RWPE2 (cell line): ENCODE measurements at places on chromosomes 4 and X.

DNA sequence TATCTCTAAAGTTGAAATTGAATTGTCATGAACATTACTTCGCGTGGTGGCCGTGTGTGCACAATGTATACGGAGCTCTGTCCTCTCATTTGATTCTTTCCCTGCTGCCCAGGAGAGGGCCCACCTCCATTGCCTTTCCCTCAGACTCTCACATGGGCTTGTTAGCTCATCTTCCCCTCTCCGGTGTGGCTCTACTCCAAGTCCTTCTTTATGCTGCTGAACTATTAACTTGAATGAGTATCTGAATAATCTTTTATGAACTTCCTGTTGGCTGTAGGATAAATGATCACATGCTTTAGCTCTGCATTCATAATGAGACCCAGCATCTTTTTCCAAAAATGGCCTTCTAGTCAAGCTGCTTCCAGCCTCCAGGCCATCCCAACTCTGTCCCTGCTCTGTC lies 68.8 kb upstream of the CLNK start:
- no peak for DNase-seq

- no peak for DNase-seq
Measured at GRCh38 chr4:110998320-110998719, 375.4 kb upstream of the PITX2 start.

- no peak for DNase-seq
Measured at GRCh38 chr4:37770016-37770415, 56.5 kb upstream of the PGM2 start.

DNA sequence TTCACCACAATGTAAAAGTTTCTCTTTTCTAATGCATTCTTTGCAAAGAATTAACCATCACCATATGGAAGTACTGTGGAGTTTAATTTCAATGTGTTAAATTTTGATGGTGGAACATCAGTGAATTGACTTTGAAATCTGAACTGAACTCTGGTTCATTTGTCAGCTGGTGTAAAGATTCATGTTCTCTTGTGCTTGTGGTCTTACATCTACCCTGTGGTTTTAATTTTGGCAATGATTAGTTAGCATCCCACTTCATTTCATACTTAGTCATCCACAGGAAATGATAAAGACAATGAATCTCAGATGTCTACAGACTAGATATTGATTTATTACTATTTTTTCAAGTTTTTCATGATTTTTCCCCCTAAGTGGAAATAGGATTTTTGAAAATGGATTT lies 77.8 kb downstream of the GRID2 start:
- no peak for DNase-seq

- DNase-seq: no peak
Measured at GRCh38 chr4:66750273-66750672, 795.0 kb downstream of the CENPC start.

DNA sequence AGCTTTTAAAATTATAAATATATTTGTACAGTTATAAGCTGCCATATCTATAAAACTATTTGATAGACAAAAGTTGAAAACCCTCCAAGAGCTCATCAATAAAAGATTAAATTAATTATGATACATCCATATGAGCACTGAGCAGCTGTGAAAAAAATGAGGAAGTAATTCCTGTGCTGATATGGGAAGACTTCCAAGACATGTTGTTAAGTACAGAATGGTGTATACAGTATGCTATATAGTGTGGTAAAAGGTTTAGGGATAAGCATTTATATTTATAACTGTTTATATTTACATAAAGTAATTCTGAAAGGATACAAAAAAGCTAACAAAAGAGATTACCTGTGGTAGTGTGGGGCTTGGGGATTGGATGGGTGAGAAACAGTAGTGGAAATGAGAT lies 92.8 kb upstream of the BMP2K start:
- DNase-seq: no peak

GRCh38 chr4:183831683-183832082 lies 73.4 kb upstream of the STOX2 start:
- DNase-seq: no peak

- no peak for DNase-seq
Measured at GRCh38 chr4:40334591-40335524, at the start of gene CHRNA9. Gene CHRNA9 (plus strand): TSS chr4:40335333. CDS start chr4:40335468, 135 bp downstream.

DNA sequence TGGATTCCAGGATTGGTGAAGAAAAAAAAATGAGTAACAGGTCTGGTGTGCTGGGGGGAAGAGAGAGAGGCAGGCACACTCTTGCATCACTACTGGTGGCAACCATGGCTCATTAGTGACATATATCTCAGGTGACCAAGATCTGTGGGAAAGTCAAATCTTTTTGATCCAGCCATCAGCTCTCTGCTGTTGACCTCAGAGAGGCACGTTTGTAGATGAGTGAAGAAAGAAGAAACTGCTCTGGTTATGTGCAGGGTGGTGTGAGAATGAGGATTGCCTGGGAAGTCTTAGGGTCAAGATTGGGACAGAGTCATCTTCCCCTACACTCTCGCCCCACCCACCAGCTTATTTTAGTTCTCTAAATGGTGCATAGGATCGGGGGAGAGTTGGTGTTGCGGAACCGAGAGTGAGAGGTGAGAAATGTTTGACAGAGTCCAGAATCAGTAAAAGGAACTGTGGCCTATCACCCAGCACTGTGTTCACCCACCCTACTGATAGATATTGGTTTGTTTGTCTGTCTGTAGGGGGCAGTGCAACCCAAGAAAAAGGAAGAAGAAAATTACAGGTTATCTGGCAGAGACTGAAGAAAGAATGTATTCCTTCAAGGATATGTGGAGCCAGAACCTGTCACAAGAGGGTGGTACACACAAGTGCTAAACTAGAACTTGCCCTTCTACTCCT lies 21.9 kb downstream of the ARMCX6 start:
- DNase-seq: no peak

DNA sequence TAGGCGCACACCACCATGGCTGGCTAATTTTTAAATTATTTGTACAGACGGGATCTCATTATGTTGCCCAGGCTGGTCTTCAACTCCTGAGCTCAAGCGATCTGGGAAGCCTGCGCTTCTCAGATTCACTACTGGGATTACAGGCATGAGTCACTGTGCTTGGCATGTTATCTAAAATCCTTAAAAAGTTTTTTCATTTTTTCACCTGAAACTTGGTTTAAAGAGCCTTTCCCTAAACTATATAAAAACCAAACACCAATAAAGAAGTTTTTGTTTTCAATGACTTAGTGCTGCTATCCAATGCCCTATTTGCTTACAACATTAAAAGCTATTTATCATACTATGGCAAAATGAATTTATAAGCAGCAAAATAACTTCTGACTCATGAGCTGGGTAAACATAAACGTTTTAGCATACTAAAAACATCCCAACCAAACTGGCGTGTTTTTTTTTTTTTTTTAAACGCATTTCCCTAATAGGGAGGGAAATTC lies 127.8 kb downstream of the UBE2K start:
- no peak for DNase-seq

DNA sequence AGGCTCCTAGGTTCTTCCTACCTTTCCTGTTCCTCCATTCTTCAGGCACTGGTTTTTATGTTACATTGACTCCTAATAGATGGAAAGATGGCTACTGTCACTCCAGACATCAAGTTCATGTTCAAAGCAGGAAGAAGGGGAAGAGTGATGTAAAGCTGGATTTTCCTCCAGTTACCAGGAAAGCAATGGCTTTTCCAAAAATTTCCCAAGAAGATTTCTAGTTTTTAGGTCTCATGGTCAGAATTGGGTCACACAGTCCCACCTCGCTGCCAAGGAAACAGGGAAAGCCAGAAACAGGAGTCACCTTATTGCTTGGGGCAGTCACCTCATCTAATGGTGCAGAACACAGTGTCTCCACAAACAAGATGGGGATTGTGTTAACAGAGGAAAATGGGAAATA lies 21.5 kb downstream of the RXFP1 start:
- DNase-seq: no peak

- DNase-seq: no peak
Measured at GRCh38 chr4:104532677-104533076, 38.0 kb upstream of the CXXC4 start.

DNA sequence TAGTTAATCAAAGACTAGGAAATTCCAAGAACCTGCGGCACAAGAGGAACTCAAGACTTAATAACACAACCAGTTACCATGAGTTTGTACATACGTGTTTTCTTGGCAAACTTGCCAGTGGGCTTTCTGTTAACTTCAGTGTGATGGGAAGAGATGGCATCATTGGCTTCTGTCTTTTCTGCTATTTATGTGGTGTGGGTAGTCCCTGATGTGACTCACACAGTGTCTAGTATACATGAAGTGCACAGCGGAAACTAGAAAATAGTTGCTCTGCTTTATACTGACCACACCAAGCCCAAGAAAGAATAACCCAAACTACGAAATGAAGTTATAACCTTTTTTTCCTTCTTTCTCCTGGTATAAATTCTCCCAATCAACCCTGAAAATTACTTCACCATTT lies 24.5 kb downstream of the DAPP1 start:
- DNase-seq: no peak

DNA sequence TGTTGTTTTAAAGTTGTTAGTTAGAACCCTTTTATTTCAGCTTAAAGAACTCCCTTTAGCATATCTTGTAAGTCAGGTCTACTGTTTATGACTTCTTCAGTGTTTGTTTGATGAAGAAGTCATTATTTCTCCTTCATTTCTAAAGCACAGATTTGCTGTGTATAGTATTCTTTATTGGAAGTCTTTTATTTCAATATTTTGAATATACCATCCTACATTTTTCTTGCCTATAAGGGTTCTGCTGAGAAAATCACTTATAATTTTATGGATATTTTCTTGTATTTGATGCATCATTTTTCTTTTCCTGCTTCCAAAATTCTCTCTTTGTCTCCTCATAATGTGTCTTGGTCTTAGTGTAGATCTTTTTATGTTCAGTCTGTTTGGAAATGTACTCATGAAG lies 134.5 kb downstream of the CPXCR1 start:
- no peak for DNase-seq

DNA sequence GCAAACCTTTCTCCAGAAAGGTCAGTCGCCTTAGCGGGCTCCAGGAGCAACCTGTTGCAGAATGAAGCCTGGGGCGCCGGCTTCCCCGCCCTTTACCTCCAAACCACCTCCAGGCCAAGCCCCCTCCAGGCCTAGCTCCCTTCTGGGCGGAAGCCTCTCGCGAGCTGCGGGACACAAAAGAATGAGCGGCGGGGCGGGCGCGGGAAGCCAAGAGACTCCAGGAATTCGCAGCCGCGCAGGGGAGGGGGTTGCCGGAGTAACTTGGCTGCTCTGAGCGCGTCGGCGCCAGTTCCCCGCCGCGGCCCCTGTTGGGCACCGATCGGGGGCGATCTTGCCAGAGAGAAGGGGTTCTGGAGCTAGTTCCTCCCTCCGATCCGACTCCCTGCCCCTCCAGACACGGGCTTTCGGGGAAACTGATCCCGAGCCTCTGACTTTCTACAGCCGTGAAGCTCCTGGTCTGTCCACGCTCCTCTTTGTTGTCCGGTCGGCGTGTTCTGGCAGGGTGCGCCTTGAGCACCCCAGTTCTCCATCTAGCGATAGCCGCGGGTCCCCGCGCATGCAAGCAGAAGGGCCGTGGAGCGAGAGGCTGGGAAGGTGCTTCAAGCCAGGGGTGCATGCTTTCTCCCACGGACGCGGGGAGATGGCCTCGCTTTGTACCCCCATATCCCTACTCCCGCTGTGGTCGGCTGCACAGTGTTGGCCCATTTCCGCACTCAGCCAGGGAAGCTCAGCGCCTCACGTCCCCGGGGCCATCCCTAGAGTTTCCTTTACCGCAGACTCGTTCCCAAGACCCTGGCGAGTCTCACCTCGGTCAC lies 1.2 kb downstream of the PROM1 start:
- DNase-seq: no peak

DNA sequence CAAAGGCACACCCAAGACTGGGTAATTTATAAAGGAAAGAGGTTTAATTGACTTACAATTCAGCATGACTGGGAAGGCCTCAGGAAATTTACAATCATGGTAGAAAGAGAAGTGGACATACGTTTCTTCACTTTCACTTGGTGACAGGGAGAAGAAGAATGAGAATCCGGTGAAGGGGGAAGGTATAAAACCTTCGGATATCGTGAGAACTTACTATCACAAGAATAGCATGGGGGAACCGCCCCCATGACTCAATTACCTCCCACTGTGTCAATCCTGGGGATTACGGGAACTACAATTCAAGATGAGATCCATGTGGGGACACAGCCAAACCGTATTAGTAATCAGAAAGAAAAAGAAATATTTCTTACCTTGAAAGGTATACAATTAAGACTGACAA lies 782.9 kb upstream of the HS3ST1 start:
- DNase-seq: no peak

GRCh38 chr4:126708716-126709115 lies 924.0 kb upstream of the INTU start:
- DNase-seq: no peak

GRCh38 chrX:38816155-38816554 lies 14.9 kb downstream of the MID1IP1 start:
- no peak for DNase-seq
